Caco-2 (cell line): ENCODE measurements at places on chromosomes 7 and 10.

DNA sequence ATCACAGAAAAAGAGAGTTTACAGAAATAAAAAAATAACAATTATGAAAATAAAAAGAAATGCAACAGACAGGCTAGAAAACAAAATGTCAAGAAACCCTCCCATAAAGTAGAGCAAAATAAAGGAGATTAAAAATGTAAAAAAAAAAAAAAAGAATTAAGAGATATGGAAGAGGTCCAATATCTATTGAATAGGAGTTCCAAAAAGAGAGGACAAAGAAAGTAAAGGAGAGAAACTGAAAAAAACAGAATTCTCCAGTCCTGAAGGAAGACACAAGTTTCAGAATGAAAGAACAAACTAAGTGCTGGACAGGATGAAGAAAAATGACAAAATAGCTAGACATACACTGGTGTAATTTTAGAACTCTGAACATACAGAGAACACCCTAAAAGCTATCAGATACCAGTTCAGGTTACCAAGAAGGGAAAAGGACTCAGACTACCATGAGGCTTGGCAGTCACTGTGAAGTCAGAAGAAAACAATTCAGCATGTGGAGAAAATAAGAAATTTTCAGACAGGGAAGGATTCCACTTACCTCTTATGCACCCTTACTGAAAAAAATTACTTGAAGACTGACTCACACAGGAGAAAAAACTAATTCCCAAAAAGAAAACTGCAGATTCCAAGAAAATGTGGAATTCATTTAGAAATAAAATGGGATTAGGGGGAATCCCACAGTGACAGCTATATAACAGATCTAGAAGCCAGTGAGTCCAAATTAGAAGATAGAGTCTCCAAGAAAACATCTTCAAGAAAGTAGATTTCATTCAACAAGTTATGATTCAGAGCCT lies 40.4 kb upstream of the ABLIM1 start:
- no peak for DNase-seq
- no peaks in the 10 kb centered on the region for H3K27me3 ChIP-seq

GRCh38 chr7:123120286-123120685 lies 79.5 kb downstream of the SLC13A1 start:
- H3K27me3 ChIP-seq = no peaks in the 10 kb centered on the region
- H3K36me3 ChIP-seq = no peaks in the 10 kb centered on the region
- H3K4me3 ChIP-seq = no peak overlapping the region
- H3K27ac ChIP-seq = no peak overlapping the region

DNA sequence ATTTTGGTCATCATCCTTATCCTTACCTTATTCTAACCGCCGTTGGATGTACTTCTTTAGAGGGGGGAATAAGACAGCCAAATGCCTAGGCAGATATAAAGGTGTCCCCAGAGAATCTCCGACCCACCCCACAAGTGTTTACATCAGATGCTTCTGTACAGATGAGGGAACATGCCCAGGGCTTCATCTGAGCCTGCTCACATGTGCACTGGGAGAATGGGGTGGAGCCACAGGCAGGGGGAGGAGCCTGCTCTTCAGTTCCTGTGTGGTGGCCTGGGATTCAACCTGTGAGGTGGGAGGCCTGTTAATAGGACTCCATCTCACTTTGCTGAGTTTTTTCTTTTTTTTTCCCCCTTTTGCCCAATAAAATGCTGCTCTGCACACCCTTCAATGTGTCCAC lies 27.6 kb upstream of the OPTN start:
- no peaks in the 10 kb centered on the region for H3K27me3 ChIP-seq
- H3K4me1 ChIP-seq = no peaks in the 10 kb centered on the region
- H3K27ac ChIP-seq = no peak overlapping the region

GRCh38 chr7:590731-591551 lies 71.3 kb upstream of the PDGFA start:
- H3K4me3 ChIP-seq = no peak overlapping the region
- H3K4me1 ChIP-seq = peaks cover 12% of the 10 kb centered on the region
- DNase-seq = no peak

GRCh38 chr7:64407148-64407547 lies 93.4 kb downstream of the ZNF736 start:
- H3K27ac ChIP-seq = no peak overlapping the region
- no peak for DNase-seq
- no peaks in the 10 kb centered on the region for H3K36me3 ChIP-seq
- H3K4me1 ChIP-seq = no peaks in the 10 kb centered on the region
- H3K27me3 ChIP-seq = no peaks in the 10 kb centered on the region
- H3K4me3 ChIP-seq = no peak overlapping the region

GRCh38 chr7:115273139-115273772 lies 351.4 kb downstream of the MDFIC start:
- H3K4me1 ChIP-seq = no peaks in the 10 kb centered on the region
- no peak overlapping the region for H3K4me3 ChIP-seq
- H3K27me3 ChIP-seq = no peaks in the 10 kb centered on the region
- no peak overlapping the region for H3K27ac ChIP-seq

GRCh38 chr7:132485600-132486273 lies 90.5 kb downstream of the PLXNA4 start:
- no peaks in the 10 kb centered on the region for H3K4me1 ChIP-seq
- no peak overlapping the region for H3K4me3 ChIP-seq
- H3K36me3 ChIP-seq = no peaks in the 10 kb centered on the region
- no peak overlapping the region for H3K27ac ChIP-seq
- DNase-seq = no peak
- peaks cover 6% of the 10 kb centered on the region for H3K27me3 ChIP-seq

DNA sequence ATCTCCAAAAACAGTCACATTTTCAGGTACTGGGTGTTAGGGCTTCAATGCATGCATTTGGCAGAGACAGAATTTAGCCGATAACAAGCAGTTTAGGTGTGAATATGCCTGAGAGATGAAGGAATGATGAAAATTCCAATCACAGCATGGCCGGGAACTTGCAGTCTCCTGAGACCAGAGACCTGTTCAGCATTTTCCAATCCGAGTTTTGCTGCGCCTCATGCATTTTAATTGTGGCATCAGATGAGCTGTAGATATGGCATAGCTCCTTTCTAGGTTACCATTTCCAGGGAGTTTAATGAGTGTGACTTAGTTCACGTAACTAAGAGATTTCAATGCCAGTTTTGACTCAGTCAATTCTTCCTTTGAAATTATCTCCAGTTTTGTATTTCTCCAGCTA lies 14.5 kb upstream of the C1QL3 start:
- no peaks in the 10 kb centered on the region for H3K4me1 ChIP-seq
- DNase-seq = no peak
- no peaks in the 10 kb centered on the region for H3K36me3 ChIP-seq

GRCh38 chr10:11813855-11814567 lies 9.1 kb upstream of the PROSER2 start:
- no peak for DNase-seq
- H3K27ac ChIP-seq = no peak overlapping the region

- peak overlapping the region; percentile 76 for H3K27ac ChIP-seq
- no peak for DNase-seq
- peaks cover 43% of the 10 kb centered on the region for H3K4me1 ChIP-seq
- no peak overlapping the region for H3K4me3 ChIP-seq
These were observed 31.9 kb downstream of the PIP4K2A start for GRCh38 chr10:22682237-22683139.

GRCh38 chr10:10794046-10794445 lies 223.6 kb upstream of the CELF2 start:
- no peak for DNase-seq
- no peaks in the 10 kb centered on the region for H3K27me3 ChIP-seq
- no peaks in the 10 kb centered on the region for H3K36me3 ChIP-seq
- no peak overlapping the region for H3K4me3 ChIP-seq
- H3K27ac ChIP-seq = no peak overlapping the region

DNA sequence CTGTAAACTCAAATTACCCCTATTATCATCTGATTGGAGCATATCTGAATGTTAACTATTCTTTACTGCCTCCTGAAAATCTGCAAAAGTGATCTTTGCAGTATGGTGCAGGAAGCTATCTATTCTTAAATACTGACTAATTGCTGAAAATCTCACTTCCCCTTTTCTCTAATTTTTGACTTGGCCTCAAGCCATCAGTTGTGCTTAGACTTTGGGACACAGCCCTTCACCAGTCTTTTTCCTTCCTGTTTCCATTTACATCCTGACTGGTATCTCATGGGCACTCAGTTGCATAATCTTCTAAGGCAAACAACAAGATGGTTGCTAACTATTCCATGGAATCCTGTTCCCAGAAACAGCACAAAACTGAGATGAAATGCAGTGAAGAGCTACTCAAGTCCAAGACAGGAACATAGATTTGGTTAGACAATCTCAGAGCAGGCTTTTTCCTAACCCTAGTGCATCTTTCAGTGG lies 228.5 kb downstream of the SORCS1 start:
- no peaks in the 10 kb centered on the region for H3K36me3 ChIP-seq
- no peak overlapping the region for H3K4me3 ChIP-seq
- DNase-seq = no peak
- H3K27ac ChIP-seq = no peak overlapping the region

- no peaks in the 10 kb centered on the region for H3K36me3 ChIP-seq
- H3K27me3 ChIP-seq = no peaks in the 10 kb centered on the region
- no peaks in the 10 kb centered on the region for H3K4me1 ChIP-seq
- H3K27ac ChIP-seq = no peak overlapping the region
- H3K4me3 ChIP-seq = no peak overlapping the region
These were observed 14.7 kb downstream of the KCNMA1 start for GRCh38 chr10:77622889-77623291.

GRCh38 chr7:41416208-41416595 lies 286.7 kb downstream of the INHBA start:
- H3K4me1 ChIP-seq = no peaks in the 10 kb centered on the region
- H3K36me3 ChIP-seq = no peaks in the 10 kb centered on the region

GRCh38 chr10:122474131-122474818 lies 12.9 kb downstream of the HTRA1 start:
- H3K36me3 ChIP-seq = no peaks in the 10 kb centered on the region
- DNase-seq = no peak
- peaks cover 16% of the 10 kb centered on the region; the same call in 1 of the 2 replicates for H3K4me1 ChIP-seq
- no peak overlapping the region for H3K27ac ChIP-seq
- H3K4me3 ChIP-seq = no peak overlapping the region

- no peaks in the 10 kb centered on the region for H3K27me3 ChIP-seq
- no peaks in the 10 kb centered on the region for H3K36me3 ChIP-seq
- no peak for DNase-seq
- H3K4me3 ChIP-seq = no peak overlapping the region
These were observed 292.5 kb downstream of the CCDC3 start for GRCh38 chr10:12709000-12709401.

DNA sequence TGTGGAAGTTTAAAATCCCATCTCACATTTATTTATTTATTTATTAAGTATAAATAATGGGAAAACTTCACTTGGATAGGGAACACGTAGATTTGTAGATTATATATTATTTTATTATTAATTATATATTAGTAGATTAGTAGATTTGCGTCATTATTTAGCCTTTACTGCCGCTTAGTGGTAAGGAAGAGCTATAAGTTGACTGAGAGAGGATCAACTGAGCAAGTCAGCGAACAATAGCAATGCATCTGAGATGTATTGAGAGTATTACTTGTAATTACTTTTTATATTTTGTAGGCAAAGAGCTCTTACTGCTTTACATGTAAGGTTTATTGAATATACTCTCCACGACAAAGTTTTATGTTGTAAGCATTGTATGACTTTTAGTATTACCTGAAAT lies 244.5 kb upstream of the ANKRD30A start:
- no peaks in the 10 kb centered on the region for H3K36me3 ChIP-seq
- H3K4me3 ChIP-seq = no peak overlapping the region
- H3K27me3 ChIP-seq = no peaks in the 10 kb centered on the region
- H3K27ac ChIP-seq = no peak overlapping the region
- H3K4me1 ChIP-seq = no peaks in the 10 kb centered on the region

DNA sequence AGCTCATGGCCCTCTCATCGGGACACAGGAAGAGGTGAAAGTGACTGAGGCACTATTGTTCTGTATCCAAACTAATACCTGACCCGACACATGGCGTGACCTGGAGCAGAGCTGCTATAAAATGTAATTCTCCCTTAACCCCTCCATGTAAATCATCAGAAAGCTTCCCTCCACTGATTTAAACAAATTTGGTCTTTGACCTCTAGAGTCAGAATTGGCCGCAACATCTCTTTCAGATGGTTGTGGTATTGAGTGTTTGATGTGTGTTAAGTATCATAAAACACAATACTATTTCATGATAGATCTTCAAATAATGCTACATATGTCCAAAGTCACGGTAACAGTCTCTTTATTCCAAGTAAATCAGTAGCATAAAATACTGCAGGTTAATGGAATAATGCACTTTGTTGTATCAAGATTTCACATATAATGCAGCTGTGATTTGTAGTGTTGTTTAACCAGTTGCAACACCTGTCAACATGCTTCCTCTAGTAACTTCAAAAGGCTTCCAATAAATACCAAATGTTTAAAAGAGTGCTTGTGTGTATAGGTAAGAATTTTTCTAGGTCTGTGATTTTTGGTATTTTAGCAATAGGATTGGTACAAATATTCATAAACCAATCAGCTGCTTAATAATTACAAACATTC lies 144.3 kb downstream of the AGMO start:
- no peaks in the 10 kb centered on the region for H3K4me1 ChIP-seq
- H3K27ac ChIP-seq = no peak overlapping the region
- no peaks in the 10 kb centered on the region for H3K36me3 ChIP-seq
- H3K4me3 ChIP-seq = no peak overlapping the region

GRCh38 chr10:112304267-112304859 lies 21.2 kb downstream of the TECTB start:
- H3K4me3 ChIP-seq = no peak overlapping the region
- no peaks in the 10 kb centered on the region for H3K36me3 ChIP-seq
- H3K27ac ChIP-seq = no peak overlapping the region
- H3K4me1 ChIP-seq = peaks cover 36% of the 10 kb centered on the region
- H3K27me3 ChIP-seq = no peaks in the 10 kb centered on the region

GRCh38 chr10:35447693-35448407 lies 111.5 kb downstream of the CCNY start:
- H3K4me3 ChIP-seq = no peak overlapping the region
- peak overlapping the region; percentile 13 for H3K27ac ChIP-seq
- peaks cover 31% of the 10 kb centered on the region for H3K4me1 ChIP-seq
- 0 out of 2 replicates have a peak, but pooled peaks cover 2% of the 10 kb centered on the region for H3K36me3 ChIP-seq

GRCh38 chr10:11320809-11321520 lies 290.5 kb downstream of the USP6NL start:
- H3K27me3 ChIP-seq = no peaks in the 10 kb centered on the region
- H3K4me3 ChIP-seq = no peak overlapping the region
- H3K4me1 ChIP-seq = peaks cover 13% of the 10 kb centered on the region

- H3K36me3 ChIP-seq = no peaks in the 10 kb centered on the region
- no peak for DNase-seq
- no peaks in the 10 kb centered on the region for H3K4me1 ChIP-seq
These were observed 278.5 kb downstream of the TCF7L2 start for GRCh38 chr10:113228530-113228929.

DNA sequence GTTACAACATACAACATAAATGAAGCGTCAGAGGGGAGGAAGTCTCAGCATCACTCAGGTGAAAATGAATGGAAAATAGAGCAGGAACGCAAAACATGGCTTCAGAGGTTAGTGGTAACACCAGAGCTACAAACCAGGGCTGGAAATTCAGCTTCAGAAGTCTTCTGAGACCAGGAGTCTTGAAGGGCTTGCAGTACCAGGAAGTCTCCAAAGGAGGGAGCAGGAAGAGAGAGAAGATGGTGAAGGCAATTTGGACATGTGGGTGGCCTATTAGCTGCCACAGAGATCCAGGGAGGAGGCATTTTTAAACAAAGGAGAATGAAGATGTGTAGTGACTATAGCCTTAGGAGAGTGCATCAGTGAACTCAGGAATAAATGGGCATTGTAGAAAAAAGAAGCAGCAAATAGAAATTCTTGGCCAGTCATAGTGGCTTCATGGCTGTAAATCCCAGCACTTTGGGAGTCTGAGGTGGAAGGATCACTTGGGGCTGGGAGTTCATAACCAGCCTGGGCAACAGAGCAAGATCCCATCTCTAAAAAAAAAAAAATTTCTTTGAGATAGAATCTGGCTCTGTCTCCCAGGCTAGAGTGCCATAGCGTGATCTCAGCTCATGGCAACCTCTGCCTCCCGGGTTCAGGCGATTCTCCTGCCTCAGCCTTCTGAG lies 9.3 kb upstream of the TET1 start:
- peak; percentile 84 for DNase-seq
- H3K27me3 ChIP-seq = no peaks in the 10 kb centered on the region
- H3K4me1 ChIP-seq = peaks cover 18% of the 10 kb centered on the region; the same call in 1 of the 2 replicates
- no peak overlapping the region for H3K4me3 ChIP-seq
